ENCODE measurements at places on chromosomes 7 and 10.

DNA sequence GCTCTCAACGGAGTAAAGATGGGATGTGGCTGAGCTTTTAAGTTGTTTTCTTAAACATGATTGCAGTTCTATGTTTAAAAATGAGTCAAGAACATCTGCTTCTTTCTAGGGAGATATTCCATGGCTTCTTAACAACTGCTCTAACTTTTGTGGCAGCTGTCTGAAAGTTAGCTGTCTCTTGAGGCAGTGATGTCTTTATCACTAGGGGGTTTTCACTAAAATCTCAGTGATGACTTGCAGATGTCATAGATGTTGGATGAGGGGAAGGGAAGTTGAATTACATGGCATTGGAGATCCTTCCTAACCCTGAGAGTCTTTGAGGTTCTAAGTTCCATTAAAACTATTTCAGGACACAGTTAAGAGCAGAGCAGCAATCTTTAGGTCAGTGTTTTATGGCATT is 43.5 kb downstream of the PRKG1 start:
- no peak for DNase-seq

GRCh38 chr7:38321515-38321944 is 48.1 kb upstream of the TARP start:
- no peak for DNase-seq

DNA sequence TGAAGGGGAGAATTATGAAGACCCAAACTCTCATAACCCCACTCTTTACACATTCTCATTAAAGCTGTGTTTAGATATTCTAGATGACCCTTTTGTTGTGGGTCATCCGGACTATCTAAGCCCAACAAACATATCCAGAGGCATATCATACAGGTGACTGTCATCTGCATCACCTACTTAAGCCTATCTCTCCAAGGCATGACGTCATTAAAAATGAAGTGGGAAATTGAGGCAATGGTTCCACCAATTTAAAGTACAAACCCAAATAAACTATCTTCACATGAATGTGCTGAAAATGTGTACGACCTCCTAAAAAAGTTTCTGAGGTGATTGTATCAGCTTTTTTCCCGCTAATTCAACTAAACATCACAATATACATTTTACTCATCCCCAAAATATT is 4.5 kb upstream of the RALA start:
- DNase-seq = no peak

- no peak for DNase-seq
These were observed 6.5 kb downstream of the TSPAN15 start for GRCh38 chr10:69457771-69458237.

DNA sequence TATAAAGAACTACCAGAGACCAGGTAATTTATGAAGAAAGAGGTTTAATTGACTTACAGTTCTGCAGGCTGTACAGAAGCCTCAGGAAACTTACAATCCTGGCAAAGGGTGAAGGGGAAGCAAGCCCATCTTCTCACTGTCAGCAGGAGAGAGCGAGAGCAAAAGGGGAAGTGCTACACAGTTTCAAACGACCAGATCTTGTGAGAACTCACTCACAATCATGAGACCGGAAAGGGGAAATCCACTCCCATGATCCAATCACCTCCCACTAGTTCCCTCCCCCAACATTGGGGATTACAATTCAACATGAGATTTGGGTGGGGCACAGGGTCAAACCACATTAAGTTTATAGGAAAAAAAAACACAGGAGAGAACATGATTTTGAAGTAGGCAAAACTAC is 222.1 kb upstream of the SHH start:
- DNase-seq = no peak

DNA sequence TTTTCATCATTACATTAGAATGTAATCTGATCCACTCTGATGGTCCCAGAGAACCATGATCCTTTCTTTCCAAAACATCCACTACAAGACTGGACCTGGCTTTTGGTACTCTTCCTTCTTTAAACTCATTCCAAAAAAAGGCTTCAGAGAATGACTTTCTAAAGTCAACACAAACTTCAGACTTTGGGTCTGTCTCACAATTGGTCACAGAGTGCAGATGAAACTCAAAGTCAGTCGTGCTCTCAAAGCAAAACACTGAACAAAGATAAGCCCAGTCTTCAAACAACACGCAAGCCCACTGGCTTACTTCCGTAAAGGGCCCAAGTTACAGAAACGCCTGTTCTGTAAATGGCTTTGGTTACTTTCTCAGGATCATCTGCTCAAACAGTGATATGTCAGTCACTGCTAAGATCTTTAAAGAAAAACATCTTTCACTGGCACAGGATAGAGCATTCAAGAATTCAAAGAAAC is 250.9 kb upstream of the MKLN1 start:
- DNase-seq = no peak

All from 8988T (cell line).